AG08396 (cell line): ENCODE measurements at places on chromosomes 1 and 21.

GRCh38 chr1:94408104-94408830 lies 9.9 kb upstream of the ABCD3 start:
- no peak for DNase-seq

- DNase-seq: no peak
Observed at GRCh38 chr1:166908942-166909341, 32.9 kb upstream of the TADA1 start.

DNA sequence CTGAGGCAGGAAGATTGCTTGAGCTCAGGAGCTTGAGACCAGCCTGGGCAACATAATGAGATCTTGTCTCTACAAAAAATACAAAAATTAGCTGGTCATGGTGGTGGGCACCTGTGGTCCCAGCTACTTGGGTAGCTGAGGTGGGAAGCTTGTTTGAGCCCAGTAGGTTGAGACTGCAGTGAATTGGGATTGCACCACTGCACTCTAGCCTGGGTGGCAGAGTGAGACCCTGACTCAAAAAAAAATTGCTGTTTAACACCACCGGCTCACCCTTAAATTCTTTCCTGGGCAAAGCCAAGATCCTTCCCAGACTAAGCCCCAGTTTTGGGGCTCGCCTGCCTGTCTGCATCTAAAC lies 6.6 kb upstream of the NSUN4 start:
- no peak for DNase-seq

DNA sequence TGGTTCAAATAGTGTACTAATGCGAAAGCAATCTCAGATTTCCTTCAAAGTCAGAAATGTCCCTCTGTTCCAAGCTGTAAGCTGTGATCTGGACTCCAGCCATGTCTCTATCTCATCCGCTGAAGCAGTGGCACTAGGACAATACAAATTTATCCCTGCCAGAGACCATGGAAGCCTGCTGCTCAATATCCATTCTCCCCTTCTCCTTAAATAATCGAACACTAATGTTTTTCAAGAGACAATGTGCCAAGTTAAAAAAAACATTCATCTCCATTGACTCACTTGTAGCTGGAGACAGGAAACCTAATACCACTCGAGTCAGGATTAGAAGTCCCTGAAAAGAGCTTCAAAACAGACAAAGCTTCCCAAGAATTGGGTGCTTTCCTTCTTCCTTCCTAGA lies 38.5 kb upstream of the PGBD5 start:
- no peak for DNase-seq

GRCh38 chr21:45590246-45590725 lies 48.0 kb upstream of the SLC19A1 start:
- peak; percentile 85 for DNase-seq

DNA sequence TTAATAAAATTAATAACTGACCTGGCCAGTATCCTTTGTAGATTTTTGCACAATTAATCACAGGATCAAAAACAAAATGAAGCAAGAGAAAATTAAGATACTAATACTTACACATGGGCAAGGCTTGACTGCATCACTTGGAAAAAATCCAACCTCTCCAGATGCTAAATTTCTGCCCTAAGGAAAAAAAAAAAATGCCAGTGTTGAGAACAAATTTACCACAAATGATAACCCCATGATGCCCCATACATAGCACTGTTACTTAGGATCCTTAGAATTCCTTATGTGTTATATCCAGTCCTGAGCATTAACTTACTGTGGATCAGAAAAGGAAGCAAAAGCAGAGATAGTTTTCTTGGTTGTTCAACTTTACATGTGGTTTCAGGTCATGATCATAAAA lies 347.5 kb downstream of the VAV3 start:
- DNase-seq: no peak

DNA sequence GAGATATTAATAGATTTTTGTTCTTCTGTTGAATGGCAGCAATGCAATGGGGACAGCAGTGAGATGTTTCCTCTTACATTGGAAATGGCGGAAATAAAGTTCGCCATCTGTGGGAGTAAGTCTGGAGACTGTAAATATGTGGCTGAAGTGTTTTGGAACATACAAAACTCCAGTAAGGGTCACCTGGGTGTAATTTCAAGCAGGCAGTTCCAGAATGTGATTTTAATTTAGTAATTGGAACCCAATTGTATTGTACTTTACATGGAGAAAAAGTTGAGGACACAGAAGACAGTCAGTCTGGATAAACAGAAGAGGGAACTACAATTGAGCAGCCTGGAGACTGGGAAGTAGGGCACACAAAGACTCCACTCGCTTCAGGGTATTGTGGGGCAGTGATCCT lies 108.6 kb downstream of the NTMT2 start:
- DNase-seq: no peak

DNA sequence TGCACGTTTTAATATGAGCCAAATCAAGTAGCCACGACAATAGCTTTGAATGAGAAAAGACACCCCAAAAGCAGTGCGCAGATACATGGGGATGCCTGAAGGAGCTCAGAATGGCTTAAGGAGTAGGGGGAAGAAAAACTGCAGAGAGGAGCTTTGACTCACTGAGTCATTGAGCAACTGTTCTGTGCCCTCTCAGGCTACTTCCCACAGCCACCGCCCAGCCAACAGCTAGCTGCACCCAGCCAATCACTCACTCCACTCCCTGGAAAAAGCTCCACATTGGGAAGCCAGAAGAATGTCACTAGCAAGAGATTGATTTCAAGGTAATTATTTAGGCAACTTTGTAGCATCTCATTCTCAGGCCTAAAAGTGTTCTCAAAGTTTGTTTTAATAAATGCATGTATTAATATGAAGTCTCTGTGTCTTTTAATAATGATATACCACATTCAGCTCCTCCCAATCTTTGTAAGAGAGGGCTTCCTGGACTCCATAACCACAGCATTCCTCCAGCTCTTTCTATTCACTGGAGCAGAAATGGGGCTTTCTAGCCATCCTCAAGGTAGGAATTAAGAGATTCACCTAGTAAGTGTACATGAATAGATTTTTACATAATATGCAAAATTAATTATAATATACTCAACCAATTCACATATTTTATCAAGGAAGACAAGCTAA lies 16.8 kb downstream of the DUSP10 start:
- DNase-seq: peak; percentile 40

DNA sequence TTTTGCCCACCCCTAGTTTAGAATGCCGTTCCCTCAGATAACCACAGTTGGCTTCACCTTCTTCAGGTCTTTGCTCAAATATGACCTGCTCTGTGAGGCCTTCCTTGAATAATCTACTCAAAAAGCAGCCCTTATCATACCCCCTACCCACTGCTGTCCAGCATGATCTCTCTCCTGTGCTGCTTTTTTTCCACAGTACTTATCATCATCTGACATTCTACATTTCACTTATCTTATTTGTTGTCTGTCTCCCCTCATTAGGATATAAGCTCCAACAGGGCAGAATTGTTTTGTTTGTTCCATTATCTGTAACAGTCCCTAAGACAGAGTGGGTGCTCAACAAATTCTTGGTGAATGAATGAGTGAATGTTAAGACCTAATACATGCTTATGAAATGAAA lies 18.1 kb downstream of the USP24 start:
- DNase-seq: no peak

DNA sequence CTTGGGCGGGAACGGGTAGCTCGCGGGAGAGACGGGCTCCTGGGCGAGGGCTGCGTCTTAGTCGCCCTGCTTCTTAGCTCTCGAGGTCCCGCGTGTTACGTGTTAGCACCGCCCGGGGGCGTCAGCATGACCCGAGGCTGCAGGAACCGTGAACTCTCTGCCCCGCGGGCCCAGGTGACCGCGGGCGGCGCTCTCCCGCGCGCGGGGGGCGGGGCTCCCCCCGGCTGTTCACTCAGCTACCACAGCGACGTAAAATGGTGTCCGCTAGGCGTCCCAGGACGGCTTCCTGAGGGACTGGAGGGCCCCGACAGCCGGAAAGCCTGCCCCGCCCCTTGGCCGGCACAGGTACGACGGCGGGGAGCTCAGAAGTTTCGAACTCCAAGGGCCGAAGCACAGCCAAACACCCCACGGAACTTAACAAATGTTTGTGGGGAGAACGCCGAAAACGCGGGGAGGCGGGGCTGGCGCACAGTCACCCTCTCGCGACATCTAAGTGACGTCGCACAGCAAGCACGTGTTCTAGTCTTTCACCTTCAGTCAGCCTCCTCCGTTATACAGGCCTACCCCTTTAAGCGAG lies 780 bp upstream of the RBM15 start:
- DNase-seq: peak; percentile 82

DNA sequence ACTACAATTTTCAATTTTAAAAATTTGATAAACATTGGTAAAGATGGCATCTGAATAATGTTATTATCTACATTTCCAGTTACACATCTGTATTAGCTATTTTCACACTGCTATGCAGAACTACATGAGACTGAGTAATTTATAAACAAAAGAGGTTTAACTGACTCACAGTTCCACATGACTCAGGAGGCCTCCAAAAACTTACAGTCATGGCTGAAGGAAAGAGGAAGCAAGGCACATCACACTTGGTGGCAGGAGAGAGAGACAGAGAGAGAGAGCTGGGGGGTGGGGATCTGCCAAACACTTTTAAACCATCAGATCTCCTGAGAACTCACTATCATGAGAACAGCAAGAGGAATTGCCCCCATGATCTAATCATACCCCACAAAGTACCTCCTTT lies 850.0 kb downstream of the LTN1 start:
- DNase-seq: peak; percentile 18

DNA sequence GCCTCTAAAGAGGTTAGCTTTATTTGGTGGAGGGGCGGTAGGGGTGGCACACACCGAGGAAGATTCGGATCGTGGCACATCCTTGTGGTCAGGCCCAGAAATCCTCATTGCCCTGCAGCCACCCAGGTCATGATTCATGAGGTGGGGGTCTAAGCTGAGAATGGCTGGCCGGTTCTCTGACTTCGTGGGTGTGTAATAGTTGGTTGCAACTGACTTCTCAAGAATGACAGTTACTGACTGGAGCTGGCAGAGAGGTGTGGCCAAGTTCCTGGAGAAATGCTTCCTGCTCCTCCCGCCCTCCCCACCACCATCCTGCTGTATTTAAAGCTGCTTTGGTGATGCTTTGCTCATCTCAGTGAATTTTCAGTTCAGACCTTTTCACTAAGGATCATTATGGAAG lies 198.6 kb downstream of the KIF26B start:
- no peak for DNase-seq
